SHP77 treated with DMSO at 0.1 percent for 48 hours (cell line): ENCODE measurements at places on chromosomes 1 and 21.
A peak's percentile ranks its signal among the peaks of the same experiment; 100 is the strongest.

DNA sequence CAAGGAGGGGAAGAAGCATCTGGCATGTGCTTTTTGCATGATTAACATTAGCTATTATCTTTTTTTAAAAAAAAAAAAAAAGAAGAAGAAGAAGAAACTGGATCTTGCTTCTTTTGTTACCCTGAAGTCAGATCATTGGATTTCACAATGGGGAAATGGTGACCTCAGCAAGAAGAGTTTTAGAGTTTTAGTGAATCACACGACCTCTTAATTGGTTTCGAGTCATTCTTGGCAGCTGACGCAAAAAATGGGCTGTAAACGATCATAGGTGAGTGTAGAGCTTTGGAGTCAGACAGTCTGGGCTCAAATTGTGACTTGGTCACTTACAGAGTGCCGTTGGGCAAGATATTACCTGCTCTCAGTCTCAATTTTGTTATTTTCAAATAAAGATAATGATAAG lies 33.3 kb upstream of the PGBD5 start:
- DNase-seq, result no peak

- DNase-seq, result no peak
These were observed 35.3 kb upstream of the FMN2 start for GRCh38 chr1:240056350-240056749.

DNA sequence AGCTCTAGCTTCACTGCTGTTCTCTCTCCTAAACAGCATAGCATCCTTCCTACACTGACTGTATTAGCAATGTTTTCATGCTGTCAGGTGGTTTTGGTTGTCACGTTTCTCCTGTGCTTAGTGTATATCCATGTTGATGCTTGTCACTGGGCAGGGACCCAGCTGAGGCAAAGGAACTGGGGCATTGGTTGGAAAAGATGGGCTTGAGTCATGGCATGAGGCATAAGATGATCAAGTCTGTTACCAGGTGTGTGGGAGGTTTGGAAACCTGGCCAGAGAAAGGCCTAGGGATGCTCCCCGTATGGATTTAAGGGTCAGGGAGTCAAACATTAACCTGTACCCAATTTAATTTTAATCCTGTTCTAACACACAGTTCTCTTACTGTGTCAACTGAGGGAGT lies 69.6 kb downstream of the OSBPL9 start:
- no peak for DNase-seq

DNA sequence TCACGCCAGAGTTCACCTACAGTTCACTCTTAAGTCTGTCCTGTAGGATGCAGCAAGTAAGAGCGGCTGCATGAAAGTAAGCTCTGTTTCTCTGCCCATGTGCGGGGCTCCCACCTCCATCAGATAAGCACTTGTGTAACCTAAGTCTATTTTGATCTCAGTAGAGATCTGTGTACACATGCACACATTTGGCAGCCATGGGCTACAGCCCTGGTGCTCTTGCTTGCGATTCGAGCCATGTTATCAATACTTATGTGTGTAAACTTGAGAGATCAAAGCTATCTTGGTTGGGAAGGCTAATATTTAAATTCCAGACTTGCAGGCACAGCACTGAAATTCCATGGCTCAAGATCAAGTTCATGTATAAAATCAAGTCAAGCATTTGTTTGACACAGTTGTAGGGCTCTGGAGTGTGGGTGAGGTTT lies 244.7 kb upstream of the FGGY start:
- DNase-seq, result no peak

DNA sequence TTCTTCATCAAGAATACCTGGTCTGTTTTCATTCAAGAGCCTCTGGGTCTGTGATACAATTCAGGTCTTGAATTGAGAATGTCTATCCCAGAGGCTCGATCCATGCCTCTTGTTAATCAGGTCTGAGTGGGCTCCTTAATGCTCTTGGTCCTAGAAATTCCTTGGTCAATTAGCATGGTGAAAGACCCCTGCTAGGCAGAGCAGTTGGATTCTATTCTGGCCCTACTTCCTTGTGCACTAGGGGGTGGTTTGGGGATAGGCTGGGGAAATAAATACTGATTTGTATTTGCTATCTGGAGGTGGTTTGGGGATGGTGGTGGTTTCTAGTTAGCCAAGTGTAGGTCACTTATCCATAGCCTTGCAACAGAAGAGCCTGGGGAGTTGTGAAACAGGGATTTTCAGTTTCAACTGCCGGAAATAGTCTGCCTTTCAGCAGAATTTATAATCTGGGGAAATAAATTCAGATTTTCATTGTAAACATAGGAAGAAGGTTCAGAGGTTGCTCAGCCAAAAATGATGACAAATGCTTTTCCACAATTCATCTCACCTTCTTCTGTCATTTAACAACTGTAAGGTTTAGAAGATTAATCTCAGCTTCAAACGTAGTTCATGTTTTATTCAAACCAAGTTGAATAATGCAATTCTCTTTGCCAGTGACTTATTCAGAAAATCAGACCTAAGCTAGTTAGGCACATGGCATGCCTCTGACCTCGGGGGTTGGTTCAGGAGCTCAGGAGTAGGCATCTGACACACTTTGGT lies 22.2 kb upstream of the SCAF4 start:
- DNase-seq, result no peak

GRCh38 chr1:117656202-117656641 lies 50.4 kb downstream of the TENT5C start:
- DNase-seq, result no peak

- no peak for DNase-seq
These were observed 44.5 kb upstream of the WARS2 start for GRCh38 chr1:119184972-119185371.

- DNase-seq, result peak; percentile 43
These were observed 71.6 kb downstream of the PLEKHA6 start for GRCh38 chr1:204288021-204288588.

- no peak for DNase-seq
These were observed 1.4 kb downstream of the IL6R start for GRCh38 chr1:154406572-154406879.

GRCh38 chr1:108119500-108119899 lies 80.6 kb downstream of the SLC25A24 start:
- DNase-seq, result no peak

- no peak for DNase-seq
These were observed 107.2 kb downstream of the DNM3 start for GRCh38 chr1:171948511-171948910.

DNA sequence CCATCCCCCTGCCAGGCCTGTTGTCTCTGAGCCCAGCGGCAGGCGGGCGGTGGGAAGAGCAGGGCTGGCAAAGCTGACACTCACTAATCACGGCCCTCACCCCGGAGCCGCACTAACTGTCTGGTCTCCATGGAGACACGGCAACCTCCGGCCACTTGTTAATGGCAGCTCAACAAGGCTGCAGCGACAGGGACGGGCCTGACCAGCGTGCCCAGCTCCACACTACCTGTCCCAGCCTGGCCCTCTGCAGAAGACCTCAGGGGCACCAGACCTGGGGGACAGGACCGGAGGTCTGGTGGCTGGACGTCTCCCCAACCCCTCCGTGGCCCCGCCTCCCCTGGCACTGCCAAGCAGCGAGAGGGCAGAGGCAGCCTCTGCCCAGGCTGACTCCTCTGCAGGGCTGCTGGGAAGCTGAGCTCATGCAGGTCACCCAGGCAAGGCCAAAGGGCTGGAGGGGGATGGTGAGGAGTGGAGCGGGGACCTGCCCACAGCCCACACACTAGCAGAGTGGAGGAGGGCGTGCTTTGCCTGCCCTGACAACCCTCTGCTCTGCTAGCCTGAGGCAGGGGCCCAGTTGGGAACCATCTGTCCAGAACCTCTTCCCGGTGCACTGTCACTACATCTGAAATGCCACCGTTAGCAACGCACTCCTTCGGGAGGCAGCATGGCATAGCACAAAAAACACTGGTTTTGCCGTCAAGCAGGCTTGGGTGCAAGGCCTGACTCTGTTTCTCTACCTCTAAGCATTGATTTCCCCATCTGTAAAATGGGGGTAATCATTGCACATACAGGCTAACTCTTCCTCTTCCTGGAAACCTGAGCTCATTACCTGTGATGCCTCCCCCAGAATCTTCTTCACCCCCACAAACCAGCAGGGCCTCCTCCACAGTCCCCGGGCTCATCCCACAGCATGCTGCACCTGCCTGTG lies 29.6 kb upstream of the WASF2 start:
- no peak for DNase-seq

DNA sequence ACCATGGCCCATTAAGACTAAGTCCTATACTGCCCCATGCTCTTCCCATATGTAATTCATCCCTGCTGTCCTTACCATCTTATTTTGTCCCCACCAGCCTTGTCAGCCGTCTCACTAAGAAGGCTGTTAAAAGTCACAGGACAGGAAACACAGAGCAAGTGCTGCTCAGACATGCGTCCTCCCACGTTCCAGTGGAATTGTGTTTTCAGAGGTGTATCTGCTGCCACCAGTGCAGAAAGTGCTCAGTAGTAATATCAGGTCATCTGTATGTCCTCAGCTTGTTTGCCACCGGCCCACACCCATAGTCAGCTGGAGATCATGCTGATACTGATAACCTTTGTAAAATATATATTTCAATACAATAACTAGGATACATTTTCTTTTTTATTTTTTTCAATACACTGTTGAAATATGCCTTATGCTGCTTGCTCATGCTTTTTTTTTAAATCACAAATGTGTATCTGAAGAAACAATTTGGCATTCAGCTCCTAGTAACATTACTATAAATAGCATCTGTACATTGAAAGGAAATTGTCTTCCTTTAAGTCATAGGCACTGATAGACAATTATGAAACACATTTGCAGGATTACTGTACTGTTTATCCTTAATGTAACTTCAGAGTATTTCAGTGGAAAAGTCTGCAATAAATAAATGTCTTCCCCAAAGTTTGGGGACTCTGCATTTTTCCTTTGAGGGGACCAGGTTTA lies 156.9 kb downstream of the EDEM3 start:
- no peak for DNase-seq

DNA sequence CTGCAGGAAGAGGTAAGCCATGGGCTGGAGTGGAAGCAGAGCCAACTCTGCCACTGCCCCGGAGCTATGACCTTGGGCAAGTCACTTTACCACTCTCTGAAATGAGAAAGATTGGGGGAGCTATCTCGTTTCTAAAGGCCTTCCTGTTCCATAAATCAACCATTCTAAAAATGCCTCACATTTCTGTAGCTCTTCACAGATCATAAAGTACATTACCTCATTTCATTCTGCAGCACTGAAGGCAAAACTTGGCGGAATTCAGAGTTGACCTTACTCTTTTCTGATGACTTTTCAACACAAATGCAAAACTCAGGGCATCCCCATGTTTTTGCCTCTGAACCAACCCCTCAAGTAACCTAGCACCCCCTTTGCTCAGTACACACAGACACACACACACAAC lies 404.0 kb upstream of the NFIA start:
- no peak for DNase-seq

DNA sequence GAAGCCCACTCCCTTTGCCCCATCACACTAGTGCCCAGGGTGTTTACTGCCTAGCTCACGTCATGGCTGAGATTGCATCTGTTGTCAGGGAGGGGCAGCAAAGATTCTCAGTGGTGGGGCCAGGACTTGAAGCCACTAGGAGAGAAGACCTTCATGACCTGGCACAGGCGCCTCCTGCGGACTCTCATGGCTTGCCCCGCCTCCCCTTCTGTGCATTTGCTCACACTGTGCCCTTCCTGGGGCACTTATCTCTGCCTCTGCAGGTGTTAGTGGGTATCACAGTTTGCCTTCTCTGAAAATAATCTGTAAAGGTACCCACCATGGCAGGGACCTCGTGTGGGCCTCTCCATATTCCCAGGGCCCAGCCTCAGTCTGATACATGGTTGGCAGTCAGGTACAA lies 20.1 kb downstream of the PTPRU start:
- DNase-seq, result no peak

DNA sequence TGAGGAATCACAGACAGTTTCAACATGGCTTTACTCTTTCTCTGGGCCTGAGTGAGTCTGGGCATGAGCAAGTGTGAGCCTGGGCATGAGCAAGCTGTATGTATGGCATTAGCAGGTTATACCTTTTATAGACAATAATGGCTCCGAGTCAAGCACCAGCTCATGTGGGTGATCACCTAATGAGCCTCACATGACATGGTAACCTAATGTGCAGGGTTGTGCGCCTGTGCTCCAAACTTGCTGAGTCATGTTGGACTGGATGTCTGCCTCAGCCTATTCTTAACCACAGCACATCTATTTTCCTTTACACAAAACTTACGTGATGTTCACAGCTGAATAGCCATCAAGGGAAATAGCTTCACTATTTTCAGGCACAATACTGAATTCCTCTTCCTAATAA lies 236.2 kb upstream of the NRIP1 start:
- no peak for DNase-seq

- DNase-seq, result no peak
These were observed 135.3 kb downstream of the GABPA start for GRCh38 chr21:25870084-25870483.

GRCh38 chr1:94979656-94980581 lies 53.0 kb upstream of the CNN3 start:
- DNase-seq, result no peak

DNA sequence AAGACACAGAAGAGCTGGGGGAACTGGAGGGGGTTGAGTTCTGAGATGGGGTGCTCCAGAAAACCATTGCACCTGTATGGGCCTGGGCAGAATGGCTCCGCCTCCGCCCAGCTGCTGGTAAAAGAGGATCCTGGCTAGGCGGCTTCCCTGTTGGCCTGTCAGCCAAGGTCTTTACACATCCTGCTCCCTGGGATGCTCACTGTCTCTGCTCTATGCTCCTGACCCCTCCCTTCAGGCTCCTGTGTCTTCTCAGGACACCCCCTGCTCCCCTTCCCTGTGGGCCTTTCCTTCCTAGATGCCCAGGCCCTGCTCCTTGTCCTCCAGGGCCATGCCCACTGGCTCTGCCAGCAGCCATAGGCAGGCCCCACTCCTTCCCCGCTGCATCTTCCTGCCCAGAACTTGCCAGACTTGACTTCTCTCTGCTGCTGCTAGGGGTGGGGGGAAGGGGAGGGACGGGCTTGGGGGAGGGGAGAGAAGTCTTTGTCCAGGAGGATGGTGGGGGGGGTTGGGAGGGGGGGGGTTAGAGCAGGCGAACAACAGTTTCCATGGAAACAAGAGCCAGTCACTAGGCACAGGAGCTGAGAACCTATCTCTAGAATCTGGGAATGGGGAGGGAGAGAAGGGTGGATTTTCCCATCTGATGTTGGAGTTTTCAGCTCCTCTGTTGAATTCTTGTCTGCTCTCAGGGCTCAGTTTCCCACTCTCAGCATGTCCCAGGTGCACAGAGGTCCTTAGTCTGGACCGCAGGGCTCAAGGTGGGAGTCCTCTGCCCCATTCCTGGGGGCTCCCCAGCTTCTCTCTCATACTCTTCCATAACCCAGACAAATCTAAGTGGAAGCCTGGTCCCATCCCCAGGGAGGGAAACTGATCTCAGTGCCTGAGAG lies 10.6 kb downstream of the CELSR2 start:
- DNase-seq, result no peak
